ENCODE measurements at places on chromosomes 16 and 17.

DNA sequence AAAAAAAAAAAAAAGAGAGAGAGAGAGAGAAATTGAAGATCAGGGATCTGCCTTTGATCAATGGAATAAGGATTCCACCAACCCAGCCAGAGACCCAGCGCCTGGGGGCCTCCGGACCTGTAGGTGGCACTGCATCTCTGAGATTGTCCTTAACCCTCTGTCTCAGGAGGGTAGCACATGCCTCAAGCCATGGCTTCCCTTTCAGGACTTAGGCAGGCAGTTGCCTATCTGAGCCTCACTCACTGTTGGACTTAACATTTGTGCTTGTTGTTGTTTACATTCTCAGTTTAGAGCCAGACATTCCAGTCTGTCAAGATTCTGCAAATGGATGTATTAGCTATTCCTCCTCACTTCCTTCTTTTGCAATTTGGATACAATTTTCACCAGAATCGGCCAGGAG, 5.1 kb upstream of the SCNN1B start:
- no peak for DNase-seq

DNA sequence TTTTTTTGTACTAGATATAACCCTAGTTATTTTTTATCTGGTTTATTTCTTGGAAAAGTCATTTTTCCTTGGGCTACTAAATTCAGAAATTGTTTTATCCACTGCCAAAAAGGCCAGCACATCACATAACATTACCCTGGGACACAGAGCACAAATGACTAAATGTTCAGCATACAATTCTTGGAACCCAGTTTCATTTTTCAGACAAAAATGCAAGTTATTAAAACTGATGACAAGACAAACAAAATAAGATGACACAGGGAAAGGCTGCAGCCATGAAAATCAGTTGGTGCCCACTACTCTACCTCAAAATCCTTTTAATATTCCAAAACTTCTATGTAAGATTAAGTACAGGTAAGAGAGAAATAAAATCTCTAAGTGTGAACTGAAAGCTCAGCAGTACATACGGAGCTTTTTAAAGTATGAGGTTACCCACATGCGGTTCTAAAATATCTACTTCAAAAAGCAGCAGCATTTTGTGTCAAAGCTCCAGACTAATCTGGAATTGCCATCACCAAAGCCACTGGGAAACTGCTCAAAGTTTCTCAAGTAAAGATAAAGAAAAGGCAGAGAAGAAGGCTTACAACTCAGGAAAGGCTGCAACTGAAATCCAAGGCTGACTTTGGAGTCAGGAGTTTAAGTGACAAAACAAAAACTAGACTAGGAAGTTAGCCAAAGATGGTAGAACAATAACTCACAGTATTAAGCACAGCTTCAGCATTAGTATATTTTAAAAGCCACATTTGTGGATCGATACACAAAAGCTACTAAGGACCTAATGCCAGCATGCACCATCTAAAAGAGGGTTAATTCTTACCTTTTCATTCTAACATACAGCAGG, 41.4 kb downstream of the AP1G1 start:
- no peak for DNase-seq

GRCh38 chr17:27635275-27635823, 4.4 kb downstream of the LGALS9 start:
- no peak for DNase-seq

- DNase-seq, result no peak
Measured at GRCh38 chr17:65583921-65584603, 22.6 kb upstream of the AXIN2 start.

- DNase-seq, result no peak
Measured at GRCh38 chr17:59074494-59074893, 32.2 kb downstream of the TRIM37 start.

- no peak for DNase-seq
Measured at GRCh38 chr17:12089809-12090384, 69.2 kb downstream of the MAP2K4 start.

GRCh38 chr16:252366-253337, 18.0 kb downstream of the FAM234A start:
- DNase-seq, result peak; percentile 30

DNA sequence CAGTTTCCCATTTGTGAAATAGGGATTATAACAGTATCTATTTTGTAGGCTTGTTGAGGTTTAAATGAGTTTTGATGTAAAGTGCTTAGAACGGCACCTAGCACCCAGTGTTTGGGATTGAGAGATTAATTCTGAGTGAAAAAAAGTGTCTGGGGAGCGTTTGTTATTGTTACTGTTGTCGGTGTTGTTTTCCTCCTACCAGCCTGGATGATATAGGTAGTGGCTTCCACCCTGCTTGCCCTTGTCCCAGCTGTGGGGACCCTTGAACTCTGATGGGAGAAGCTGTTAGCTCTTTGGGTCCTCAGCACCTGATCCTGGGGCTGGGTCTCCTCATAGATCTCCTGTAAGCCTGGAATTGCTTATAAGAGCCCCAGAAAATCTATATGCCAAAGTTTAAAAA, 4.9 kb downstream of the FMNL1 start:
- DNase-seq, result peak; percentile 44

DNA sequence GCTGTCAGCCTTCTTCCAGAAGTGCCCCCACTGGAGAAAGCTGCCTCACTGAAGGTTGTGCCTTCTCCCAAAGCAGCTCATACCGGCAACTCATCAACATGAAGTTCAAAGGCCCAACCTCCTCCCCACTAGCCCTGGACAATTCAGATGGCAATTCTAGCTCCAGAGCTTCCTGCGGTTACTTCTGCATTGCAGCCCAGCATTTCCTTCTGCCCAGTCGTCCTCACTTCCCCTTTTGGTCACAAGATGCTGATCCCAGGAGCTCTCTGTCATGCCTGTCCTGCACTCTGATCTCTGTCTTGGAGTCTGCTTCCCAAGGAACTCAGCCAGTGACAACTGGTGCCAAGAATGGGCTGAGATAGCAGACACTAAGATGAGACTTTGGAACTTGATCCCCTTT, 178.2 kb upstream of the SOX9 start:
- no peak for DNase-seq

DNA sequence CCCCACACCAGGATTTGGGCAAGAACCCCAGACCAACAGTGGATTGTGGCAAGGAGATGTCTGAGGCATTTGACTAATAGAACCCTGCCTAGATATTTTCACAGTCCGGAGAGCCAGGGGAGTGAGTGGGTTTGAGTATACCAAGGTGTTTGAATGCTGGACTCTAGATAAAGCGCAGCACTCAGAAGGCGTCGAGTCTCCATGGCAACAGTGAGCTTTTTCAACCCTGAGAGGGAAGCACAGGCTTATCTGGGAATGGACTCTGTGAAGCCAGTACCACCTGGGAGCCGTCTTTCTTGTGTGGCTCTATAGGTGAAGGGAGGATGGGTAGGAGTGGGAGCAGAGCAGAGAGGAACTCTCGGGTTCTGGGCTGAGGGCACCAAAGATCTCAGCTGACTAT, 147.0 kb downstream of the SHISA6 start:
- no peak for DNase-seq

DNA sequence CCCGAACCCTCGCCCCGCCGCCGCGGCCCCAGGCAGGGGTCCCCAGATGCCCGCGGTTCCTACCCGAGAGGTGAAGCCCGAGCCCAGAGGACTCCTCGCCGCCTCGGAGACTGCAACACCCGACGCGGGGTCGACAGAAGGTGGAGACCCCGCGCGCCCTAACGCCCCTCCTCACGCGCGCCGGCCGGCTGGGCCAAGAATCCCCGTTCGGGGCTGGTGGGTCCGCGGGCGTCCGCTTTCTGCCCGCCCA, 515 bp downstream of the SUMO2 start:
- DNase-seq, result no peak

DNA sequence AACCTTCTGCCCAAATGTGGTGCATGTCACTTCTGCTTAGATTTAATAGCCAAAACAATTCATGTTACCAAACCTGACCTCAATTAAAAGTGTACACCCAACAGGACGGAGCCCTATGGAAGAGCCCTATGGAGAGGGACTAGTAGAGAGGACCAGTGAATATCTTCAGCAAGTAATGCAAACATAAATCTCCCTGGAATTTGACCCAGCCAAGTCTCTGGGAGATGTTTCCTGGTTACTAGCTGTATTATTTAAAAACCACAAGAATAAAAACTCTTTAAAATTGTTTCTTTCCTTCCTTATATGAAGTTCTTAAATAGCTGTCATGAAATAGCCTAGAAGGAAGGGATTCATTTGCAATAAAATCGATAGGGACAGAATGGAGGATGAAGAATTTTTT, 255.8 kb downstream of the CDH11 start:
- no peak for DNase-seq

DNA sequence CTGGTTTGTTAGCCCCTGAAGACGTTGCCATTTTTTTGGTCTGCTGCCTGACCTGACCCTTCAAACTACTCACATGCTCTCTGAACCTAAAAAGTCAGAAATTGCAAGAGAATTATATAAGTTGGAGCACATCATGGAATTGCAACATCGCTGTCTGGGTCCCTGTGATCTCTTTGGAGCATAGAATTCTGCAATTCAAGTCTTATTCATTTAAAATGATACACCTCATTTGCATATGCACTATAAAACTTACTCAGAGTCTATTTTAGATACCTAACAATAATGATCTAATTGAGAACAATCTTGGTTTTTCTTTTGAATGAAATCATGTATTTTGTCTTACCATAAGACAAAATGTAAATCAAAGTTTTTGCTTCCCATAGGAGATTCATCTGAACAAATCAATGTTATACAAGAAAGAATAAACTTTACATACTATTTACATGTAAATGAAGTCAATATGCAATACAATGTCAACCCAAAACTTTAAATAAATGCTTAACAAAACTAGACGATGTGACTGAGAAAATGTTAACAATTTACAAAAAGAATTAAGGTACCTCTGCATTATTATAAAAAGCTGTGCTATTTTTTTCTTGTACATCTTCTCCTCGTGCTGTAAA, 99.7 kb downstream of the HELZ start:
- no peak for DNase-seq

DNA sequence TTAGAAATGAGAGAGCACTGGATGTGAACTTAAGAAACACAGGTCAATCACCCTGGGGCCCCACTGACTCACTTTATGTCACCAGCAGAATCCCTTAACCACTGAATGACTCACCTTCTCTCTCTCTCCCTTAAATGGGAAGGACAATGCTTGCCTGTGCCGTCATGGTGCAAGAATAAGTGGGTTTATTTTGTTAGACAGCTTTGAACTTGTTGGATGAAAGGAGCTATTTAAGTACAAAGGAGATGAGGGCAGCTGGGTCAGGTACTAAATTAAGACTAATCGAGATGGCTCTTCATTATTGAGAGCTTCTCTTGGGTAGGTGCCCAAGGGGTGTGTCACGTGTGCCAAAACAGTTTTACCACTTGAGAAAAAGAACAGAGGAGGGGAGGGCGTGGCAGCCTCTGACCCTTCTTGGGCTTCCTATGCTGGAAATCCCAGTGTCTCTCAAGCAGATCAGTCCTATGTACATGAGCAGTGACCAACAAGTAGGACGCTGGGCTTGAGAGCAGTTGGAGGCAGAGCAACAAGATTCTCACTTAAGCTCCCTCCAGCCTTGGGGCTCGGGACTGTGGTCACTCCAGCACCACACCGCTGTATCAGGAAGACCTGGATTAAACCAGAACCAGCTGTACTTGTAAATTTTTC, 6.7 kb upstream of the KRT31 start:
- DNase-seq, result no peak

GRCh38 chr17:38601539-38602351, 4.0 kb downstream of the SRCIN1 start:
- no peak for DNase-seq

DNA sequence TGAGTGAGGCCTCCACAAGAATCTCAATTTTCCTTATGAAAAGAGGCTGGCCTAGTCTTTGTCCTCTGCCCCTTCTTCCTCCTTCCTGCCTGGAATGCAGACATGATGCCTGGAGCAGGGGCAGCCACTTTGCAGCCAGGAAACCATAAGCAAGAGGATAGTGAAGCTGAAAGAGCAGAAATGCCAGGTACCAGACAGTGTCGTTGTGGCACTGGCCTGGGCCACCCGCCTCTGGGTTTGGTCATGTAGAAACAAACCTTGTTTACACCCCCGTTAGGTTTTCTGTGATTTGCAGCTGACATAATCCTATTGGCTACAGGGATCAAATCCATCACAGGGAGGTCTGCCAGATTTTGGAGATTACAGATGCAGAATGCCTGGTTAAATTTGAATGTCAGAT, 16.5 kb downstream of the CBFA2T3 start:
- no peak for DNase-seq

DNA sequence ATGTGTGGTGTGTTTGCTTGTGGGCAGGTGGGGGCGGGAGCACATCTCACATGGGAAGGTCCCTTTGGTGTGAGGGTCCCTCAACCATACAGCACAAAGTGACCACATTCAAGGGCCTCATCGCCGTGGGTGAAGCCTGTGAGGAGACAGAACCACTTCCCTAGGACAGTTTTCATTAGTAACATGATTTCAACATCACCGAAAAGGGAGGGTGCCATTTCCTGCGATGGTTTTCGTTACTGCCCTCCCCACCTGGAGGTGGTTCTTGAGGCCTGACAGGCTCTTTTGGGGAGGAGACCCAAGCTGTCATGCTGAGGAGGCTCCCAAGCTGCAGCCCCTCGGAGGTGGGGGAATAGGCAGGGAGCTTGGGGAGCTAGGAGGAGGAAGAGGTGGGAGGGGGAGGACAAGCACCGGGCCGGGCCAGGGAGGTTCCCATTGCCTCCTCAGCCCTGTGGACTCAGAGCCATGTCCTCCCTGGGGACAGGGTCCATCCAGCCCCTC, 9.5 kb downstream of the CD300LB start:
- DNase-seq, result peak; percentile 21

DNA sequence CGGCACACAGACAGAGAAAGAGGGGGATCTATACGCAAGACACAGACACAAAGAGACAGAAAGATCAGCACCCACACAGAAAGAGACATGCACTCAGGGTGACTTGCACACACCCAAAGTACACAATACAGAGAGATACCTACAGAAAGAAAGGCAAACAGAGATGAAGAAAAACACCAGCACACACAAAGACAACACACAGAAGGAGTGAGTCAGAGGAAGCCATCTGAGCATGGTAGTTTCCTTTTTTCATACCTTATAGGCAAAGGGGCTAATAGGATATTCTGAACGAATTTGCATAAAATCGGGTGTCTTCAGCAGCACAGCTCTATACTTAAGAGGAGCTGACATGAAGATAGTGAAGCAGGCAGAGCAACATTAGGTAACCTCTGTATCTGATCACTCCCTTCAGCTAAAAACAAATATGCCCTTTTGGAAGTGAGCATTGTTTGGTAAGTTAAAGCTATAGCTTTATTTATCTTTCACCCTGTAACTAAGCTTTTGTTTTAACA, 198.6 kb downstream of the AATF start:
- DNase-seq, result no peak
